RPMI7951 (cell line): ENCODE measurements at places on chromosomes 7 and 10.

- no peak for DNase-seq
Observed at GRCh38 chr10:128300290-128300824, 174.1 kb upstream of the MKI67 start.

- DNase-seq = no peak
Observed at GRCh38 chr10:116632596-116633215, 12.0 kb downstream of the PNLIPRP2 start.

DNA sequence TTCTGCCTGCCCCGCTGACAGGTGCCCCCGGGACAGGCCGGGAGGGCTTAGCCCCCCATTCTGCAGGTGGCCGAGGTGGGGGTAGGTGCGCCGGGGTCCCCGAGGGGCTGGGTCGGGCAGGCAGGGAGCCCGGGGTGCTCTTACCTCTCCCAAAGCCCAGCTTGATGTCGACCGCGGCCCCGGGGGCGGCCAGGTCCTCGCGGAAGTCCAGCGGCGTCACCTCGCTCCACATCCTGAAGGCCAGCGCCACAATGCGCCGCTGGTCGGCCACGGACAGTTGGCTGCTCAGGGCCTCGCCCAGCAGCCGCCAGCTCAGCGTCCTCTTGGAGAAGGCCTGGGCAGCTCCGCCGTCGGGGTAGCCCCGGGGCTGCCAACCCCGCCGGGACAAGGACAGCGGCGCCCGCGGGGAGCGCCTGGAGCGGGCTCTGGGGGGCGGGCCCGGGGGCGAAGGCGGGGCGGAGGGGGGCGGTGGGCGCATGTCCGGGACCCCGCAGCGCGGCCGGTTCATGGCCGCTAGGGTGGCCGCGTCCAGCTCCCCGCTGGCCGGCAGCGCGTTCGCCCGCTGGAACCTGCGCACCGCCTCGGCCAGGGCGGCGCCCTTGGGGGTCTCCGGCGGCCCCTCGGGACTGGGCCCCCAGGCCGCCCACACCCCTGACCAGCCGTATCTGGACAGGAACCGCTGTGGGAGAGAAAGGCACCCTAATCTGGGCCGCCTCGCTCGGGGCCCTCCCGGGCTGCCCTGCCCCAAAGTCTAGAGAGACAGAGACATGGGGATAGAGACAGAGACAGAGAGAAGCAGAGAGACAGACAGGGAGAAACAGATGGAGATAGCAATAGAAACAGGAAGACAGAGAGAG is 1.7 kb downstream of the MMP21 start:
- DNase-seq = peak; percentile 10

DNA sequence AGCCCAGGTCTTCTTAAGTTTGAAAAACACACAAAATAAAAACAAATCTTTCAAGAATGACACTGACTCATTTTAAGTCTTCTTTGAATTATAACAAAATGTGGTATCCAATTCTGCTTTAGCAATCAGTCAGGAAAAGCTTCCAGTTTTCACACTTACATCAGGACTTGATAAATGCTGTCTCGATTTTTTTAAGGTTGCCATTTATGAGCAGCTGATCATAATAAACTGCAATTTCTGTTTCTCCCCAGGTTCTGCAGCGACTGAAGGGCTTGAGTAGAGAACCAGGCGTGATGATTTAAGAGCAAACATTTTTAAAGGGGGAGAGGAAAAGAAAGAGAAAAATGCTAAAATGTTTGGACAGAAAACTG is 71.1 kb downstream of the FAM107B start:
- DNase-seq = no peak
